ENCODE measurements at places on chromosomes 2 and 18.

- no peak for ATAC-seq
Measured at GRCh38 chr2:210315015-210315788, at the start of gene MYL1. Gene MYL1 (minus strand): TSS chr2:210315174. CDS start chr2:210315042, 132 bp downstream.

DNA sequence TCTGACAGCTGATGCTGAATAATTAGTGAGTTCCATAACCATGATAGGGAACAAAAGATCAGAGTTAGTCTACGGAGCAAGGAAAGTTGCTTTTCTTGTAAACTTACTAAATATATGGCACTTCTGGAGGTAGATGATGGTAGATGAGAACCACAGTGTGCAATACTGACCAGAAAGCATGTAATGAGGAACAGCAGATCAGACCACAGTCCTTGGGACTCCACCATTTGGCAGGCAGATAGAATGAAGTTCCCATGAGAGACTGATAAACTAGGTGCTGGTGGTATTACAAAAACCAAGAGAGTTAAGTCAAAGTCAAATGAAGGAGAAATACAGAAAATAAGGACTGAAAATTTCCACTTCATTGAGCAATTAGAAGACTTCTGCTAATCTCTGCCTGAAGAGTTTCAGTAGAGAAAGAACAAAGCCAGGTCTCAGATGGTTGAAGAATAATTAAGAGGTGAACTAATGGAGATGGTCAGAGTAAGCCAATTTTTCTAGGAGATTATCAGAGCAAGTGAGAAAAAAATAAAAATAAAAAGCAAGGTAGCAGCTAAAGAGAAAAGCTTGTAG is 10.4 kb downstream of the CERKL start:
- no peak for ATAC-seq

DNA sequence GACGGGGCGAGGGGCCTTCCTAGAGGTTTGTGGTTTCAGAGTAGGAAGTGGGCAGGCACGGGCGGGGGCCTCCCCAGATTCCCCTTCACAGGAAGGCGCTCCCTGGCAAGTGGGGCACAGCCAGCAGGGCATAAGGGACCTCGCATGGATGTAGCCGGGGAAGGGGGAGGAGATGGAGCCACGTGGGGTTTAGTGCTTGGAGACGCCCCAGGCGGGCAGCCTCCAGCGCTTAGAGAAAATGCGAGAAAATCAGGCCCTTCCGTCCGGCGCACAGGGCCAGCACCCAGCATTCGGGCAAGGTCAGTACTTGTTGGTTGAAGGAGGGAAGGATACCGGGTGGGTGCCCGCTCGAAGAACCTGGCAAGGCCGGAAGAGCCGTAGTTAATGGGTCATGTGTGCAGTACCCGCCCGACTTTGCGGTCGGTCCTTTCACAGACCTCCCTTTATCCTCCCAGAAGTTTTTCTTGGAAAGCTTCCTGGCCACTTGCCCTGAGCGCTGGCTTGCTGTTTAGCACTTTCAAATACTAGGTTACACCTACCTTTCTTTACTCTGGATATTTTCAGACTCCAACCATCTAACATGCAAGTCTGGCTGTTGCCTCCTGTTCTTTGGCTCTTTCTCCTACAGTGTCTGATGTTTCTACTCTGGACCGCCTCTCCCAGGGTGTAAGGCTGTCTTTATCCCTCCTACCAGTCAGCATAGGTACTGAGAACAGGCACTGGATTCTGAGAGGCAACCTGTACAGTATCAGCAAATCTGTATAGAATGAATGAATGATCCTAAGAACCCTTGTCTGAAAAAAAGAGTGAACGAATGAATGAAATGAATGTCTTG is 78.1 kb downstream of the CIB4 start:
- ATAC-seq, result peak; percentile 45

GRCh38 chr2:48587961-48588360 is 29.7 kb upstream of the GTF2A1L start:
- no peak for ATAC-seq

DNA sequence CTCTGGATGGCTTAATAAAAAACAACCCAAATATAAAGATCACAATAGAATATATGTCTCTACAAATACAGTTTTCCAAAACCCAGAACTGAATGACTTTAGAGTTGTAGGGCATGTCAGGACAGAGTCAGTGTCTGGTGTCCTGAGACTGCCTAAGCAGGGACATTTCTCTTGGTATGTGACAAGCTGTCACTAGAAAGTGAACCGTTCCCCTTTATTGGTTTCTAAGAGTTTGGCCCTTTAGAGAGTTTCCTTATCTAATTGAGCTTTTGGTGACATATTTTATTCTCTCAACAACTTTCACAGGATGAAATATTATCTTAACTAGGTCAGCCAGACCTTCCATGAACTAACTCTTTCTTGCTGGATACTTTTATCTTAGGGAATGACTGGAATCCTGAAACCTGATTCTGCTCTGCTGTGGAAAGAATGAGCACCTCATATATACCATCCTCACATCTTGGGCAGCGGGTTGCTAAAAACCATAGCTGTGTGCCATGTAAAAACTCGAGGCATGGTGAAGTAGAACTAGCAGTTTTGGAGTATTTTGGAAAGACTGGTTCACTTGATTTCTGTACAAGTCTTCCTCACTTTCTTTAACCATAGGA is 54.8 kb downstream of the CAVIN2 start:
- ATAC-seq, result no peak

GRCh38 chr2:65358678-65359400 is 73.6 kb downstream of the SPRED2 start:
- no peak for ATAC-seq

GRCh38 chr2:45953376-45954027 is 302.0 kb downstream of the PRKCE start:
- ATAC-seq, result no peak

- ATAC-seq, result no peak
Measured at GRCh38 chr18:74868461-74868860, 270.8 kb downstream of the ZNF407 start.

Data from gastroesophageal sphincter (tissue), 4 donors.